ENCODE measurements at places on chromosomes 3 and 15.

DNA sequence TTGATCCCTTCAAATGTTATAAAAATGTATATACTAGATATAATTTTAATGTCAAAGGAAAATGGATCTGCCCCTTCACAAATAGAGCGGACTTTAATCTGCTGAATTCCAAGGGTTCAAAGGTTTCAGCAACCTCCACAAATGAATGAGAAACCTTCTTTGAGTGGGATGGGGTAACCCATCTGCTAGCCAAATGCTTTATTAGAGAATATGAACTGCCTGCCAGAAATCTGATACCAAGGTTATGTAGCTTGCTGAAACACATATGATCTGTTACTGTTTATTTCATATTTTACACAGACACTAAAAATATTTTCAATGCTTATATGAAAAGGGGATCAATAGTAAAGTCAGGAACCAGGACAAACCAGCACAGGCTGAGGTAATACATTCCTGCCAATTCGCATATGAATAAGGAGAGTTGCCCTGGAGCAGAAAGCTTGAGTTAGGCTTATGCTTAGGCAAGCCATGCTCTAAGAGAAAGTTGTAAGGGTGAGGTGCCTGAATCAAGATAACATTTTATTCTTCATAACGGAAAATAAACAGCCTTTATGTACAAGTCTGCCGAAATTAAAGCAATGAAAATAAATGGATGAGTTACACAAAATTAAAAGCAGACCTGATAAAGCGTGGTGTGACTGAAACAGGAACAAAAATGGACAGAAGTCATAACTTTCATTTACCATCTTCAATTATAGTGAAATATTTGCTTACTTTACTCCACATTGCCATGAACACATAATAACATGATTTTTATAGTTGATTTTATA lies 26.5 kb downstream of the PLOD2 start:
- DNase-seq, result no peak

DNA sequence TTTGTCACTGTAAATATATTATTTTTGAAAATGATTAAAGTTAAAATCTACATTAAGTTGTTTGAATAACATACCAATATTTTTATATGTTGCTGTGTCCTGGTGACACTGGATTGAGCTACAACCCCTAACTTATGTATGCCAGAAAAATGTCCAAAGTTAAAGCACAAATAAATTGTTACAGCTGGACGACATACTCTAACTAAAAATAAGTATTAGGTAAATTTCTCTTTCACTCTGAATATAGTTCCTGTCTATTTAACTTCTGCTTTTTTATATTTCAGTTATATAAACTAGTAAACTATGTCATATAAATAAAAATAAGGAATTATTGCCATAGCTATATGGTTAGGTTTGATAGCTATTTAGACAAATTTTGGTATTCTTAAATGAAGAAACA lies 118.5 kb upstream of the SAMMSON start:
- DNase-seq, result no peak

- peak; percentile 22 for DNase-seq
These were observed 517 bp downstream of the FBN1 start for GRCh38 chr15:48644827-48645557.

DNA sequence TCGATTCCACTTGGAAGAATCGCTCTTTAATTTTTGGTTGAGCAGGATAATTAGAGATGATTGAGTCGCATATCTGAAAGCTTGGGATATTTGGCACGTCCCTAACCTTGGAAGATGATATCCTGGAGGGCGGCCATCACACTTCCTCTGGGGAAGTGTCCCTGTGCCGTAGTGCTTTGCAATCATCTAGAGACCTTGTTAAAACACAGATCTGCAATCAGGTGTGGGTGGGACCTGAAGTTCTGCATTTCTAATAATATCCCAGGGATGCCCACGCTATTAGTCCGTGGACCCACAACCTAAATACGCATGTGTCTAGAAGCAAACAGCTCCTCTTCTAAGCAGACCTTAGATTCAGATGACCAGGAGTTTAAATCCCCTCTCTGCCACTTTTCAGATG lies 20.5 kb downstream of the MYO1E start:
- no peak for DNase-seq

DNA sequence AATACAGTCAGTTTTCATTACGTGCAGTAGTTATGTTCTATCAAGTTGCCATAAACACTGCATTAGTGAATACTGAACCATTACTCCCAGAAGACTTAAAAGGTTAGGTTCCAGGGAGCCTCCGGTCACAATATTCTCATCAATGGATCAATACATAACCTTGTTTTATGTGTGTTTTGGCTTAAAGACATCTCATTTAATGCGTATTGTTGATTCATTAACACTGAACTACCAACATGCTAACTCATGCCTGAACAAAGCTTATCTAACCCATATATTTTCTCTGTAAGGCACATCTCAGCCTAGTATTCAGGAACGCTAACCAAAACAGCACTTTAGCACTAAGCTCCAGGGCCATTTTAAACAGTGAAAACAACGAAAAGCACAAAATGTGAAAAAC lies 24.1 kb upstream of the NEDD4 start:
- DNase-seq, result no peak

DNA sequence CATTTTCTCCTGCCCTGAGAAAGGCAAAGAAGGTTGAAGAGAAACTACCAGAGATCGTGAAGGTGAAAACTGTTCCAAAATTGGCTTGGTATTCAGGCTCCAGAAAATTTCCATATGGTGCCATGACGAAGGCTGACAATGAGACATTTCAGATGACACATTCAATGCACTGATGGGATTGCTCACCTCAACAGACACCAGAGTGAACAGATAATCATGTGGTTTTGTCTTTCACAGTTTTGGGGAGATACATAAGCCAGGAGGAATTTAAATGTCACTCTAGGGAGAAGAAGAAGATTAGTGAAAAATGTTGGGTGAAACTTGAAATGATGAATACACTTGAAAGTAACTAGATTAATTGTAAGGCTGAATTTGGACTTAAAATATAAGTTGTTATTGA lies 339.7 kb upstream of the EPHA3 start:
- no peak for DNase-seq

GRCh38 chr3:71022551-71023335 lies 560.8 kb downstream of the FOXP1 start:
- no peak for DNase-seq

Measured in stimulated activated naive CD8-positive, alpha-beta T cell treated with anti-CD3 and anti-CD28 coated beads, Interleukin-15, amount 100 ng/mL, for 72 hours (primary cell).